ENCODE measurements at places on chromosomes 13 and 19. TPM values are rescaled to one million over a fixed set of nuclear protein-coding genes. Genes with fewer than 3 reads are reported as not detected.

The JUNB gene
- 151 TPM for total RNA-seq

The ATXN8OS gene
- total RNA-seq = not detected

The B3GNT8 gene
- 2.6 TPM for total RNA-seq

The SELENOV gene
- not detected for total RNA-seq

The FCHO1 gene
- 0.51 TPM for total RNA-seq

The LPAR6 gene
- total RNA-seq = 66.2 TPM

The VSTM1 gene
- total RNA-seq = not detected

The DCLK1 gene
- 38.1 TPM for total RNA-seq

The PLIN5 gene
- 11.7 TPM for total RNA-seq

The ZNF878 gene
- total RNA-seq = 0.17 TPM

The ERICH4 gene
- not detected for total RNA-seq

The CYP4F2 gene
- not detected for total RNA-seq

The KCNK6 gene
- 10.2 TPM for total RNA-seq

The TNNI3 gene
- total RNA-seq = not detected

The MYPOP gene
- 2.7 TPM for total RNA-seq

- no peak for DNase-seq
Observed at GRCh38 chr13:74329962-74330361, 195.8 kb upstream of the KLF12 start.

DNA sequence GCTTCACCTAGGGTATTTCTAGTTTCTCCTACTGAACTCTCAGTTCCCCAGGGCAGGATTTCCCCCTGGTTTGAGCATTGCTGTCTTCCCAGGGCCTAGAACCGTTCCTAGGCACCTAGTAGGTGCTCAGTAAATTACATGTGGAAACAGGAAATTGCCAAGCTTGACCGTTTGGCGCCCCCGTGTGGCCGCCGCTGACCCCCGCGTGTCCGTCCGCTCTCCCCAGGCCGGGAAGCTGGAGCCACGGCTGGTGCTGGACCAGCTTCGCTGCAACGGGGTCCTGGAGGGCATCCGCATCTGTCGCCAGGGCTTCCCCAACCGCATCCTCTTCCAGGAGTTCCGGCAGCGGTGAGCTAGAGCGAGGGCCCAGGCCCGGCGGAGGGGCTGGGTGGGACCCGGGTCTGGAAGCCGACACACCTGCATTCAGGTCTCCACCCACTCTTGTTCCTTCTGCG is 55.5 kb downstream of the MYH14 start:
- DNase-seq = peak; percentile 38

DNA sequence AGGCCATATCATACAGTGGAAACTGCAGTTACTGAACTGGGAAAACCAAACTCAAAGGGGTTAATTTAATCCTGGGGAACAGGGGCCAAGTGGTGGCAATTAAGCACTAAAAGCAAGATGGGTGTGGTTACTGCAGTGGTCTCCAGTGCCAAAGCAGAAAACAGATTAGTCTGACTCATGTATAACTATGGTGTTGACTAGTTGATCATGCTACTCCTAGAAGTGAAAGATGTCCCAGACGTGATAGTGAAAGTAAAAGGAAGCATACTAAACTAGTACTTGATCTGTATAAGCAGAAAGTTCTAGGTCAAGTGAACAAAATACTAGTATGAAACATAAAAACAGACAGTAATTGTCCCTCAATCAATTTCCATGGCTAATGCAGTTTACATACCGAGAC is 360.0 kb upstream of the SLITRK5 start:
- no peak for DNase-seq

- DNase-seq = no peak
Observed at GRCh38 chr19:7916103-7916954, 1.7 kb downstream of the TGFBR3L start.

- DNase-seq = no peak
Observed at GRCh38 chr13:88979465-88980175, 1308.4 kb downstream of the SLITRK5 start.

DNA sequence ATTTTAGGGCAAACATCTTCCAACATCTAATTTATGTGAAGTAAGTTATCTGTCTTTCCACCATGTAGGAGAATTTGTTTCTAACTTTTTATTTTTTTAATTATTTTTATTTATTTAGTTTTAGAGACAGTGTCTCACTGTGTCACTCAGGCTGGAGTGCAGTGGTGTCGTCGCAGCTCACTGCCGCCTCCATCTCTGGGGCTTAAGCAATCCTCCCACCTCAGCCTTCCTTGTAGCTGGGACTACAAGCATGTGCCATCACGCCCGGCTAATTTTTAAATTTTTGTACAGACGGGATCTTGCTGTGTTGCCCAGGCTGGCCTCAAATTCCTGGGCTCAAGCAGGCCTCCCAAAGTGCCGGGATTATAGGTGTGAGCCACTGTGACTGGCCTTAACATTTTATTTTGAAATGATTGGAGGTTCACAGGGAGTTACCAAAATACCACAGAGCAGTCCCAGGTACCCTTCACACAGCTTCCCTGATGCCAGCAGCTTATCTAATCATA is 58.8 kb downstream of the CELF5 start:
- DNase-seq = no peak

GRCh38 chr13:109955598-109955997 is 169.2 kb upstream of the IRS2 start:
- no peak for DNase-seq

GRCh38 chr19:35641515-35642151 is at the start of gene ETV2:
Gene ETV2 (plus strand): TSS chr19:35641745. CDS start chr19:35642461, 716 bp downstream.
- peak; percentile 64 for DNase-seq

DNA sequence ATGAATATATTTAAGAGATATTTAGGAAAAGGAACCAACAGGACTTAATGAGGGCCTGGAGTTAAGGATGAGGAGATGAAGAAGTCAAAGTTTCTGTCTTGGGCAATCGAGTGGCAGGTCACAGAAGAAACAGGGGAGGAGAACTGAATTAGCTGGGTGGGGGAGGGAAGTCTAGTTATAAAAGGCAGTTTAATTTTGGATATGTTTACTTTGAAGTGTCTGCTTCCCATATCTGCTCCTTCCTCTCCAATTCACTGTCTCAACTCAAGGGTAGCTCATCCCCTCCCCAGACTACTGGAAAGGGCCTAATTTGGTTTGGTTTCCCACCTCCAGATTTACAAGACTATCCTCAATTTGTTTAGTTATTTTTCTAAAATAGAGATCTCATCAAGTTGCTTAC is 195.9 kb downstream of the VWA8 start:
- no peak for DNase-seq

DNA sequence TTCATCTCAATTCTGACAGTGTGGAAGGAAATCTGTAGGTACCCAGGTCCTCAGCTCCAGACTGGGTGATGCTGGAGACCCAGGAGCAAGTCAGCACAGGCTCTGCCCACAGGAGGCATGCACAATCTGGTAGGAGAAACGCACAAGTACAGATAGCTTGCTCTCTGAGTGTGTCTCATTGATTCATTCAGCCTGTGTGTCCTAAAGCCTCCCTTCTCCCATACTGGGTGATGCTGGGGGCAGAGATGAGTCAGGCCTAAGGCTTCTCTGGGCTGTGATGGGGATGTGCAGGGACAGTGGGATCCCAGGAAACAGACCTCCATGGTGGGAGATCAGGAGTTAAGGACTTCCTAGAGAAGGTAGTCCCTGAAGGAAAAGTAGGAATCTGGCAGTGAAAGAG is 6.8 kb downstream of the ZNF526 start:
- no peak for DNase-seq

DNA sequence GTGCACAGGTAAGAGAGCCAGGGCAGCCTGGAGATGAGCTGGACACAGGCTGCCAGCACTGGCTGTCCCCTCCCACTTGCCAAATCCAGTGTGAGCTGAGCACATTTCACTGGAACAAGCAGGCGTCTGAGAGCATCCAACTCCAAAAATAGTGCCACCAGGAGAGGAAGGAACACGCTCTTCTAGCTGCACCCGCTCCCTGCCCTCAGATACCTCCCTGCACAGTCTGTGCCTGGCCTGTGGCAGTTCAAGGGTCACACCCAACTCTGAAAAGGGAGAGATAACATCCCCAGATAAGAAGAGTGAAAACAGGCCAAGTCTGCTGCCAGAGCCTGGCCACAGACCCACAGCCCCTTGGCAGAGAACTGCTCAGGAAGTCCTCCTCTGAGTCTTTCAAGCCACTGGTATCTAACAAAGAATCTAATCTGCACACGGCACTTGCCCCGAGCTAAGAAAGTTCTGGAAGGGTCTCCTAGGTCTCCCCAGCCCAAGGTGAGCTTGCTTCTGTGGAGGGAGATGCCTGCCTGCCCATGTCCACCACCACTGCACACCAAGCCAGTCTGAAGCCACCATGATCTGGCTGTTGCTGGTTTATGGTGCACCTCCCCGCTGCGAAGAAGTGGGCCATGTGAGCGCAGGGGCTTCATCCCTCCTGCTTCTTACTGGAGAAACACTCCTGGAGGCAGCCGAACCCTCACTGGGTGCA is 14.7 kb downstream of the ELL start:
- DNase-seq = peak; percentile 32

DNA sequence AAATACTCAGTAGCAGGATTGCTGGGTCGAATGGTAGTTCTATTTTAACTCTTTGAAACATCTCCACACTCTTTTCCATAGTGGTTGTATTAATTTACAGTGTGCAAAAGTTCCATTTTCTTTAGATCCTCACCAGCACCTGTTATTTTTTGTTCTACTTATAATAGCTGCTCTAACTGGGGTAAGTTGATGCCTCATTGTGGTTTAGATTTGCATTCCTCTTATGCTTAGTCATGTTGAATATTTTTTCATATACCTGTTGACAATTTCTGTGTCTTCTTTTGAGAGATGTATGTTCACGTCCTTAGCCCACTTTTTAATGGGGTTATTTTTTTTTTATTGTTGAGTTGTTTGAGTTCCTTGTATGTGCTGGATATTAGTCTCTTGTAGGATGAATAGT is 144.6 kb downstream of the NBEA start:
- no peak for DNase-seq

DNA sequence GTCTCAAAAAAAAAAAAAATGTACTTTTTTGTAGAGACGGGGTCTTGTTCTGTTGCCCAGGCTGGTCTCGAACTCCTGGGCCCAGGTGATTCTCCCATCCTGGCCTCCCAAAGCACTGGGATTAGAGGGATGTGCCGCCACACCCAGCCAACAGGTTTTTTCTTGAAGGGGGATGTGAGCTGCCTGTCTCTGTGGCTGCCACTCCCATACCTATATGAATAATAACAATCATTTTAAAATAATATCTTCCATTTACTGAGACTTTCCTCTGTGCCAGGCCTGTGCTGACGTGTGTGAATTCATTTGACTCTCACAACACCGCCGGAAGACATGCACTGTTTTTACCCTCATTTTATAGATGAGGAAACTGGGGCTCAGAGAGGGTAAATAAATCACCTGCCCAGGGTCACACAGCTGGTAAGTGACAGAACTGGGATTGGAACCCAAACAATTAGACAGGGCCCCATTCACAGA is 7.2 kb upstream of the BCL3 start:
- DNase-seq = peak; percentile 40

DNA sequence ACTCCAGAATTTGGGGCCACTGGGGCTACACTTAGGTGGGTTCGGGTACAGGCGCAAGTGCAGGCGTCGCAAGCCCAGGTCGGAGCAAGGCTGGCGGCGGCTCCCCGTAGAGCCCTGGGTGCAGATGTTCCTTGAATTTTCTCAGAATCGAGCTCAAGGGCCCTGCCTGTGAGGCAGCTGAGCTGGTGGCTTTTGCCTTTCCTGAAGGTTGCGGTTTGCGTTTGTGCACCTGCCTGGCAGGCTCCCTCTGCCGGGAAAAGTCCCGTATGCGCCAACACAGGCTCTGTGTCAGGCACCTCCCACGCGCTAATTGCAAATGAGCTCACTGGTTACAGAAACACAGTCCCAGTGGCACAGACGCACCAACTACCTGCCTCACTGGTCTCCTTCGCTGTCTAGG is 5.9 kb downstream of the DOHH start:
- no peak for DNase-seq

DNA sequence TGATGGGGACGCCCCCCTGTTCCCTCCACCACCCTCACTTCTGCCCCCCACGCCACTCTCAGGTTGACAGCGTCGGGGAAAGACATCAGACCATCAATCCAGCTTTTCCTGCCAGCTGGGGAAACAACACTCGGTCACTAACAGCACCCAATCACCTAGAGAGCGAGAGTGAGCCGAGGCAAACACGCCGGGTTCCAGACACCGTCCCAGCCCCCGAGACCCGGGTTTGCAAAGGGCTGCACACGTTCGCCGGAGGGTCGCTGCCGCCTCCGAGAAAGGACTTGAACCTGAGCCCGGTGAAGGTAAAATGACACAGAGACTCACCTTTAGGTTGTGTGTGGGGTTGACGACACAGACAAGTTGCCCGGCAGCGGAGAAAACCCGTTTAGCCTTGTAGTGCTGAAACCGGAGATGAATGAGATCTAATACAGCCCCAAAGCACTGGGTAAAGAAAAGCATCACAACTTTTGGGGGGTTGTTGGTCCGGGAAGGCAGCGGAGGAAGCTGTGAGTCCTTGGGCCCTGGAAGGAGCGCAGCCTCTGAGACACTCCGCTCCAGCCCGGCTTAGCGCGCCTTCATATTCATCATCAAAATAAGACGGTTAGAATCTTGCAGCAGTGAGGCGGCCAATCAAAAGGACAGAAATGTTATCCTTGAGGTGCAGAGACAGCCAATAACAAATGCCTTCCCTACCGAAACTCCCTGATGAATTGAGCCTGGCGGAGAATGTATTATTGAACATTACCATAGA is at the start of gene SIAH3:
Gene SIAH3, minus strand, starts transcription at position 583 of the 751 bp plus-strand sequence. Its CDS starts 124 bp downstream, at position 459.
- peak; percentile 28 for DNase-seq

GRCh38 chr13:101576977-101577376 is 124.5 kb downstream of the ITGBL1 start:
- DNase-seq = no peak

DNA sequence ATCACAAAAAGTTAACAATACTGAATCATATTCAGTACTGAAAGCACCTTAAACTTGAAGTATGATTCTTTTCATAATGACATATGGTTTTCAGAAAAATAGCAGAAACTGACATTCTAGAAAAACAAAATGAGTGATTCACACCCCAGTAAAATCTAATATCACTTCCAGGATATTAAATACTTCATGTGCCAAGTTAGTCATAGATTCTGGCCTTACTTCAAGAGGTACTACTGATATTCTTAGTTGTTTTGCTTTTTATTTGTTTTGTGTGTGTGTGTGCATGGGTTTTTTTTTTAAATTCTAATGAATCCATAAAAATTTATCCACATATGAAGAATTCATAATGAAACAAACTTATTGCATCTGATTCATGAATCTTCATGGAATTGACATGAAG is 207.9 kb upstream of the UFM1 start:
- DNase-seq = no peak

- peak; percentile 49 for DNase-seq
Observed at GRCh38 chr19:34308381-34309367, 54.3 kb downstream of the GARRE1 start.
